Activated CD8-positive, alpha-beta memory T cell treated with anti-CD3 and anti-CD28 coated beads for 24 hours (primary cell): ENCODE measurements at places on chromosomes 5 and 9.
A peak's percentile ranks its signal among the peaks of the same experiment; 100 is the strongest.

DNA sequence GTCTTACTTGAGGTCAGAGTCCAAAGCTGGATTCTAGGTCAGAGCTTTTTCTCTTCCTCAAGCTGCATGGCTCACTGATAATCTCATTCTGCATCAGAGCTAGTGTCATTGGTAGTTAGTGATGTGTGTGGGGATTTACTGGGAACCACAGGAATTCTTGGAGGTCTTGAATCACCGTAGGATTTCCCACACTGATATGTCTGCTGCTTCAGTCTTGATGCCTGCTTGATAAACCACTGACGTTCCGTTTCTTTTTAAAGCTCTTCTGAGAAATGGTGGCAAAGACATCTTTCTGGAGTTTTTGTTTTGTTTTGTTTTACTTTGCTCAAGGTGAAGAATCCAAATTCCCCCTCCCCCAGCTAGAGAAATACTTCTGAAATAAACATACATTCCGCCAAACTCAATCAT is 1.2 kb upstream of the GARIN3 start:
- no peak for DNase-seq

DNA sequence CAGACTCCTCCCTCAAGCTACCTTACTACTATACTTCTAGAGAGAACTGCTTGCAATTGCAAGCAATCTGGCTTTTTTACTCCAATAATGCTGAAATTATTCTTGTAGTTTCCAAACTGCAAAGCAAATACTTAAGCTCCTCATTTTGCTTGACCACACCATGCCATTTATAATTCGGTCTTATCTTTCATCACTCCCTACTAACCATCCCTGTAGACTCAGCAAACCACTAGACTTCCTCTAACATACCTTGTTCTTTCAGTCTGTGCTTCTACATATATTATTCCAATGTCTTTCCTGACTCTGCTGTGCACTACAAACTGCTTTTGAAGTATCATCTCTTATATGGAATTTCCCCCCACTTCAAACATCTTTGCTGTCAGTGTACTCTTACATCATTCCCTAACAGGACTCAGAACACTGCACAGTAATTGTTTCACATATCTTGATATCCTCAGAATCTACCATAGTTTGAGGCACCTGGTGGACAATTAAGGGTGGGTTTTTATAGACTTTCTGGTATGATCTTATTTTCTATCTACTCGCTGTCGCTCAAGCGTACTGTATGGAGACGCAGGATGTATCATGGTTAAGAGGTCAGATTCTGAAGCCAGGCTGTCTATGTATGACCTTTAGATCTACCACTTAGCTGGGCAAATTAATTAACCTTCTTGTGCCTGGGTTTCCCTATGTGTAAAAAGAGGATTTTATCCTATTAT is 2.8 kb downstream of the IL6ST start:
- no peak for DNase-seq

GRCh38 chr5:76742583-76742982 is 26.7 kb downstream of the F2R start:
- no peak for DNase-seq

DNA sequence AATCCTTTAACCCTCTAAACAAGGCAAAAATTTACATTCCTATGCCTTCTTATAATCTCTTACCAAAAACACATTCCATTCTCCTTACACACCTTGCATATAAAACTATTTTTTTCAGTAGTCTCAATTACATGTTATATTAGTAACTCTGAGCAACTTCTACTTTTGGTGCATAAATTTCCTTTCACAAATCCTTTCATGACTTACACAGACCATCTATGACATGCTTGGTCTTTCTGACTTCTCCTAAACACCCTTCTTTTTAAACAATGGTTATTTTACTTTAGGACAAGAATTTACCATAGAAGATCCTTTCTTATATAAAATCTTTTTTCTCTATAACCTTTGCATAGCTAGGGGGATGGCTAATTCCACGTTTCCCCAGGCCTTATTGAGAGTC is 208.0 kb upstream of the ARRDC3 start:
- DNase-seq, result no peak

DNA sequence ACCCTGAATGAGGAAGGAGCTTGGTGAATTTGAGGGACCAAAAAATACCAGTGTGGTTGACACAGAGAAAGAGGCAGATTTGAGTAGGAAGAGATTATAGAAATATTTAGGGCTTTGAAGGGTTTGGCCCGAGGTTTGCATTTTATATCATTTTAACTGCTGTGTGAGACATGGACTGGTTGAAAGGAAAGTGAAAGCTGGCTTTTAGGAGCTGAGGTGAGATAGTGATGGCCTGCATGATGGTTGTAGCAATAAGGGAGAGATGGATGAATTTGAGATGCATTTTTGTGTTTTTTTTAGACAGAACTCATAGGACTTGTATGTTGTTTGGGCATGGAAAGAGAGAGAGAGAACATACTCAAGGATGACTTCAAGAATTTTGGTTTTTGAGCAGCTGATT is 21.7 kb downstream of the FER start:
- no peak for DNase-seq

GRCh38 chr5:92081958-92082712 is 699.0 kb upstream of the ARRDC3 start:
- no peak for DNase-seq

GRCh38 chr9:120263836-120264235 is 316.1 kb downstream of the CDK5RAP2 start:
- DNase-seq, result no peak

DNA sequence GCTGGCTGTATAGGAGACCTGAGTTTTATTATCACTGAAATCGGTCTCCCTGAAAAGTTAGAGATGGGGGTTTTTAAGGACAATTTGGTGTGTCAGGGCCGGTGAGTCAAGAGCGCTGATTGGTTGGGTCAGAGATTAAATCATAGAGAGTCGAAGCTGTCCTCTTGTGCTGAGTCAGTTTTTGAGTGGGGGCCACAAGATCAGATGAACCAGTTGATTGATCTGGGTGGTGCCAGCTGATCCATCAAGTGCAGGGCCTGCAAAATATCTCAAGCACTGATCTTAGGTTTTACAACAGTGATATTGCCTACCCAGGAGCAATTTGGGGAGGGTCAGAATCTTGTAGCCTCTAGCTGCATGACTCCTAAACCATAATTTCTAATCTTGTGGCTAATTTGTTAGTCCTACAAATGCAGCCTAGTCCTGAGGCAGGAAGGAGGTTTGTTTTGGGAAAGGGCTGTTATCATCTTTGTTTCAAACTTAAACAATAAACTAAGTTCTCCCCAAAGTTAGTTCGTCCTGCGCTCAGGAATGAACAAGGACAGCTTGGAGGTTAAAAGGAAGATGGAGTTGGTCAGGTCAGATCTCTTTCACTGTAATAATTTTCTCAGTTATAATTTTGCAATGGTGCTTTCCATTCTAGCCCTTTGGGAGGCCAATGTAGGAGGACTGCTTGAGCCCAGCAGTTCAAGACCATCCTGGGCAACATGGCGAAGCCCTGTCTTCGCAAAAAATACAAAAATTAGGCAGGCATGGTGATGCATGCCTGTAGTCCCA is 31.6 kb upstream of the RFK start:
- DNase-seq, result no peak

GRCh38 chr9:98796364-98797101 is at the start of gene ANKS6:
TSS of gene ANKS6 (minus strand) at chr9:98796555. CDS start at chr9:98796491, 64 bp downstream.
- DNase-seq, result peak; percentile 94

GRCh38 chr9:116726602-116727001 is 39.5 kb downstream of the TRIM32 start:
- no peak for DNase-seq

- DNase-seq, result no peak
These were observed 27.6 kb upstream of the FSTL4 start for GRCh38 chr5:133639850-133640528.

DNA sequence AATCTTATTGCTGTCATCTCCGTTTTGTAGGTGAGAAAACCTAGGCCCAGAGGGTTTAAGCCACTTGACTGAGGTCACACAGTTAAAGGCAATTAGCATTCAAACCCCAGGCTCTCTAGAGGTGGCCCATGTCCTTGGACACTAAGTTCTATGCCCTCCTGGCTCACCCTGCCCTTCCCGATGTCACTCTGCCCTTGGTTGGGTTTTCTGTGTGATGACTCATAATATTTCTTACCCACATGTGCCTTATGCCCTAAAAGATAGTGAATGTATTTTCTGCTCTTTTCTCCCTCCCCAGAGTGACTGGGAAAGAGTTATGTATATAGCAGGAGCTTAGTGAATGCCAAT is 174.5 kb upstream of the PITX1 start:
- peak; percentile 15 for DNase-seq

- no peak for DNase-seq
These were observed 11.7 kb downstream of the DNM1 start for GRCh38 chr9:128214571-128215490.

- DNase-seq, result no peak
These were observed 207.3 kb downstream of the TMEM38B start for GRCh38 chr9:105901514-105902109.

DNA sequence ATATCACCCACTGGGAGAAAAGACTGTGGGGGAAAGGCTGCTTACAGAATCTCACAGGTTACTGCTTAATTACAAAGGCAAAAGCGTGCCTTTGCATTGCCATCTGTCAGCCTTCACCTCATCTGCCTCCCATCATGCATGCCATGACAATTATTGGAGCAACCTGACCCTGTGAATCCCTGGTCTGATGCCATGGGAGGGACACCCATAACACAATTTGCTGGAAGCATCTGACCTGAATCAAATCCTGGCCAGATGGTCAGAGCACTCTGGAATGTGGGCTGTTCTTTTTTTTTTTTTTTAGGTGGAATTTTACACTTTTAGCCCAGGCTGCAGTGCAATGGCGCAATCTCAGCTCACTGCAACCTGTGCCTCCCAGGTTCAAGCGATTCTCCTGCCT is 11.6 kb upstream of the RETREG1 start:
- DNase-seq, result peak; percentile 15

- peak; percentile 30 for DNase-seq
These were observed 7.8 kb upstream of the LCN1 start for GRCh38 chr9:135513351-135513846.

GRCh38 chr5:1211701-1212100 is 10.3 kb downstream of the SLC6A19 start:
- no peak for DNase-seq

- DNase-seq, result no peak
These were observed 285.1 kb downstream of the SH3GL2 start for GRCh38 chr9:17863924-17864323.

GRCh38 chr9:79224672-79225433 is 346.9 kb upstream of the TLE4 start:
- no peak for DNase-seq

DNA sequence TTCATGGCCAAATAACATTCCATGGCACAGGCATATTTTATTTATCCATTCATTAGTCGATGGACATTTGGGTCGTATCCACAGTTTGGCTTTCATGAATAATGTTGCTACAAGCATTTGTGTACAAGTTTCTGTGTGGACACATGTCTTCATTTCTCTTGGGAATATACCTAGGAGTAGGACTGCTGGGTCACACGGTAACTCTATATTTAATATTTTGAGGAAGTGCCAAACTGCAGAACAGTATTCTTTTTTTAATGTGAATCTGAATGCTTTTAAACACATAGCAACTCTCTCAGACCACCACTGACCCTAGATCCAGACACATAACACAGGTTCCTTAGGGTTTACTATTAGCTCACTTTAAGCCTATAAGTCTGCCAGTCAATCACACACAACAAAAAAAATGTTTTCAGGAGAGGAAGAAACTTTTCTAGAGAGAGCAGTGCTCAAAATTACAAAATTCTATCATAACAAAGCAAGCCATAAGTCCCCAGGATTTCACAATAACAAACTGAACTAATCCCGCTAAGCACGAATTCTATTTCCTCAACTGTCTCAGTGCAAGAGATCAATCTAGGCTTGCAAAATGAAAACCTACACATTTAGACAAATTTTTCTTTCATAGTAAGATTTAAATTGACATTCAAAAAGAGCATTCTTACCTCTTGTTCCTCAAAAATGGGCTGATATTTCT is 41.8 kb upstream of the GABBR2 start:
- no peak for DNase-seq

- DNase-seq, result no peak
These were observed 656.3 kb upstream of the FAM174A start for GRCh38 chr5:99878830-99879229.

GRCh38 chr9:6054280-6055099 is 39.1 kb upstream of the RANBP6 start:
- peak; percentile 68 for DNase-seq

GRCh38 chr9:103183701-103184171 is 188.6 kb downstream of the CYLC2 start:
- no peak for DNase-seq

DNA sequence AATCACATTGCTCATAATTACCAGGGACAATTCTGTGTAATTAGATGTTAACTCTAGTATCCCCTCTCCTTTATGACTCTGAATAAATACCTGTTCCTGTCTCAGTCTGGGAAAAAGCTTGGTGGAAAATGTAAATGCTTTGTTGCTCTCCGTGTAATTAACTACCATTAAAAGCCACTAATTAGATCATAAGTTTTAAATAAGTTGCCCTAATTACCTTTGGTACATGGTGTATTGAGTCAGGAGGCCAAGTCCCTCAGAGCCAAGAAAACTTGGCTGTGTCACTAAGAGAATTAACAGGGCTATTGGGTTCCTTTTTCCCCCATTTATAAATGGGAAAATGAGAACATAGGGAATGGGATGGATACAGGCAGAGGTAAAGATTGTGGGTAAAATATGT is 617.6 kb downstream of the TLR4 start:
- no peak for DNase-seq

- no peak for DNase-seq
These were observed 156.1 kb upstream of the GHR start for GRCh38 chr5:42267091-42267490.

DNA sequence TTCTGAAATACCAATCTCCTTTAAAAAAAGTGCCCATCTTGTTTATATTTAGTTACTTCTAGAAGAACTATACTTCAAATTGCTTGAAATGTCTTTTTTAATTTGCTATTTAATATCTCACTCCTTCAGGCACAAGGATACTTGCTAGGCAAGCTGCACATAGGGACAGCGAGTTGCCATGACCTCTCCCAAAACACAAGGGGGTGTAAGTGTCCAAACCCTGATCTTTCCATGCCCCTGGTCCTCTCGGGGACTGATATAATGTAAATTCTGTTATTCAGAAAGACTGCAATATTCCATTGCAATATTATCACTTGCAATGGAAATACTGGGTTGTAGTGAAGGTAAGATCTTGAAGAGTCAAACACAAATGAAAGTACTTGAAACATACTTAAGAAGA is 480.4 kb downstream of the CETN3 start:
- no peak for DNase-seq

GRCh38 chr5:118921866-118922265 is 66.5 kb downstream of the DTWD2 start:
- no peak for DNase-seq

- DNase-seq, result no peak
These were observed 25.1 kb upstream of the EEIG1 start for GRCh38 chr9:128005923-128006322.

GRCh38 chr5:65895891-65896290 is 30.5 kb upstream of the ERBIN start:
- DNase-seq, result no peak

GRCh38 chr5:75466006-75466716 is 45.3 kb downstream of the CERT1 start:
- DNase-seq, result no peak

DNA sequence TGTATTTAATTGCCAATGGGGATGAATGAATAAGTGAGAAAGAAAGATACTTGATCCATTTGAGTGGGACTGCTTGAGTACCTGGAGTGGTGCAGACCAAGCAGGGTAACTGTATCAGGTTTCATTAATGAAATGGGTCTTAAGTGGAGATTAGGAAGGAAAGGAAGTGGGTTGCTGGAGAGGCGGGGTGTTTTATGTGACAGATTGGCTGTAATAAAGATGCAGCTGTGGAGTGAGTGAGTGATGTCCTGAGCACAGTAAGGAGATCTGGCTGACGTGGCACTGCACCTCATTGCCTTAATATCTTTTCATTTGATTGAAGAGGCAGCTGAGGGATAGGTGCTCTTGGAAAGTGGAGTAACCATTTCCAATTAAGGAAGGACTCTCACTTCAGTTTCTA is 161.0 kb upstream of the CCDC152 start:
- DNase-seq, result no peak
